Activated T-helper 1 cell treated with Interleukin-2 at 50 U/mL for 16 hours (primary cell): ENCODE measurements at places on chromosomes 6 and 20.

GRCh38 chr6:97361286-97361685 lies 78.3 kb upstream of the MMS22L start:
- DNase-seq = no peak

GRCh38 chr6:134198093-134198492 lies 119.8 kb downstream of the SGK1 start:
- no peak for DNase-seq

DNA sequence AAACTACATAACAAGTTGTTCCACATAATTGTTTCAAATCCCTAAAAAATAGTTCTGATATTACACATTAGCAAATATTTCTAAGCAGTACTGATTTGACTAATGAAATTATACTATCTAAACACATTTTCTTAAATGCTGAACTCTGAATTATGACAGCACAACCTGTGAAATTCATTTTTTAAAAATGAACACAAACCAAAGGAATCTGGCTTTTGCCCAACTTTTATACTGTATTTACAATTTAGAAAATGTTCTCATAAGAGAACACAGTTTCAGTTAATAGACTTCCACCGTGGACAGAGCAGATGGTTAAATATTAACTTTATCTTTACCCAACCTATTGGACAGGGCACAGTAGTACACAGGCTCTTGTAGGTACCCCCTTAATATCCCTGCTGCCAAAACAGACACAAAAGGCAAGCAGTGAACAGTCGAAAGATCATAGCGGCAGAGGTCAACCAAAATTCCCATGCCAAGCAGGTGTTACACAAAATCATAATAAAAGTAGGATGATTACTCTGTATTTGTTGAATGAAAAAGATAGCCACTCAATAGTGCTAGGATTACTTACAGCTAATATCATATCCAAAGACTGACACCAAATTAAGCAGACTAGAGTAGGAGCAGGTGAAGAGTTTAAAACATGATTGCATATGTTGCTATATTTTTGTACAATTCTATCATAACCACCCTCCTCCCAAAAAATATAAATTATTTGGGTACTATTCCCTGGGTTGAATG lies 122.5 kb downstream of the RNGTT start:
- DNase-seq = no peak

- no peak for DNase-seq
These were observed 112.2 kb downstream of the IRF4 start for GRCh38 chr6:503610-504362.

DNA sequence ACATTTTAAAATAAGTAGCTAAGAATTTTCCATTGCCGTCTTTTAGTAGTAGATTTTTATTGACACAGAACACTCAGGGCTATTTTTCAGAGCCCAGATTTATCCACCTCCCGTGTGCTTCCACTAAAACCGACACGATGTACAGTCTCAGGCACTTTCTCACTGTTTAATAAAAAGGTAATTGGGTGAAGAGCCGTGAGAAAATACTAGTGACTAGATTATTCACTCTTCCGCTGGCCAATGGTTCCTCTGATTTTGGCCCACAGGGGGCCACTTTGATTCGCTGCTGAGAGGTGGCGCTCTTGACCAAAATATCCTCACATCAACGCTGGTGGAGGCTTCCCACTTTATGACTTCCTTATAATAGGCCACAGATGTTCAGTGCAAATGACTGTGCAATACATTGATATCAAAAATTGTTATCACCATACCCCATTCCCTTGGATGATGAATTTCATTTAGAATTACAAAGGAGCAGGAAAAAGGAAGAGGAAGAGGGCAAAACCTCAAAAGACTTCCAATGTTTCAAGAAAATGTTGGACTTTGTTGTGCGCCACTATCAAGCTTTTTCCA lies 12.3 kb upstream of the HDDC2 start:
- no peak for DNase-seq

GRCh38 chr6:18326001-18326400 lies 61.1 kb upstream of the RNF144B start:
- no peak for DNase-seq

- no peak for DNase-seq
These were observed 34.2 kb upstream of the RPN2 start for GRCh38 chr20:37144856-37145404.

DNA sequence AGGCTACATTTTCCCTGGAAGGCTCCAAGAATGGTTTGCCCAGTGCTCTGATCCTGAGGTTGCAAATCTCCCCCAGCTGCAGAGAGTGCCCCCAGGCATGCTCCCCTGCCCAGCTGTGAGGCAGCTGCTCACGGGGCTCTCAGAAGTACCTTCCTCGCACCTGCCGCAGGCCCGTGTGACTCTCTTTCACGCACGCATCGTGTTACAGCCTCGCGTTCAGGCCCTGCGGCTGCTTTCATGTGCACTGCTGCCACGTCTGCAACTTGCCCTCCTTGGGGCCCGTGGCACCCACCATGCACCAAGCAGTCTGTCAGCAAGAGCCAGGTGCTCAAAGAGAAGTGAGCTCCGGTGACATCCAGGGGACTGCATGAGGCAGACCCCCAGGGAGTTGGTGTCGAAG lies 28.6 kb upstream of the SPO11 start:
- DNase-seq = no peak

- peak; percentile 61 for DNase-seq
These were observed 11.4 kb downstream of the KCNK17 start for GRCh38 chr6:39302669-39303424.

DNA sequence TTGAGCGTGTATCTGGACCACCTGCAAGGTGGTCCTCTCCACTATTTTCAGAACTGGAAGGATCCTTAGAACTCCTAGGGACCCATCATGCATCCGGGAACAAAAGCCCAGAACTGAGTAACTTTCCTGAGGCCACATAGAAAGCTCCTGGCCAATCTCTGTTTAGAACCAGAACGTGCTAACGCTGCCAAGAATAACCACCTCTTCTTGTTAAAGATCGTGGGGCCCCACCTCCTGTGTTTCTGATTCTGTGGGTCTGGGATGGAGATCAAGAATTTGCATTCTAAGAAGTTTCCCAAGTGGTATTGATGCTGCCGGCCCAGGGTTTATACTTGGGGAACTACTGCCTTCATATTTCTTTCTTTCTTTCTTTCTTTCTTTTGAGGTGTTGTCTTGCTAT lies 13.3 kb downstream of the CD40 start:
- DNase-seq = no peak

DNA sequence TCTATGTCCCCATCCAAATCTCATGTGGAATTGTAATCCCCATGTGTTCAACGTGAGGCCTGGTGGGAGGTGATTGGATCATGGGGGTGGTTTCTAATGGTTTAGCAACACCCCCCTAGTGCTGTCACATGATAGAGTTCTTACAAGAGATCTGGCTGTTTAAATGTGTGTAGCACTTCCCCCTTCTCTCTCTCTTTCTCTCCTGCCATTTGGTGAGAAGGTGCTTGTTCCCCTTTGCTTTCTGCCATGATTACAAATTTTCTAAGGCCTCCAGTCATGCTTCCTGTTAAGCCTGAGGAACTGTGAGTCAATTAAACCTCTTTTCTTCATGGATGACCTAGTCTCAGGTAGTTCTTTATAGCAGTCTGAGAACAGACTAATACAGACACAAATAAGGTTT lies 165.4 kb downstream of the OGFRL1 start:
- no peak for DNase-seq

DNA sequence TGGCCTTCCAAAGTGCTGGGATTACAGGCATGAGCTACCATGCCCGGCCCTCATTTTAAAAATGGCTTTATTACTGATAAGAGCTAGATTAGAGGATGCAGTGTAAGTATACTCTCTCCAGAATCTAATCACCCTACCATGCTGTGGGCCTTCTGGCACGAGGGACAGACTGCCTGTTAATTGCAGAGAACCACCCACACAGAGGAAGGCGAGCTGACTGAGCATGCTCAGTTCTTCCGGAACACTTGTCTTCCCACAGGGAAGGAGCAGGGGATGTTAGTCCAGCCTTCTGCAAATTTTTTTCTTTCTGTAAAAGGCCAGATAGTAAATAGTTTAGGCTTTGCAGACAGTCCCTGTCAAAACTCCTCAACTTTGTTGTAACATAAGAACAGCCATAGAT lies 48.9 kb downstream of the ALDH5A1 start:
- DNase-seq = no peak

GRCh38 chr6:146915671-146916127 lies 288.5 kb upstream of the STXBP5 start:
- DNase-seq = no peak

DNA sequence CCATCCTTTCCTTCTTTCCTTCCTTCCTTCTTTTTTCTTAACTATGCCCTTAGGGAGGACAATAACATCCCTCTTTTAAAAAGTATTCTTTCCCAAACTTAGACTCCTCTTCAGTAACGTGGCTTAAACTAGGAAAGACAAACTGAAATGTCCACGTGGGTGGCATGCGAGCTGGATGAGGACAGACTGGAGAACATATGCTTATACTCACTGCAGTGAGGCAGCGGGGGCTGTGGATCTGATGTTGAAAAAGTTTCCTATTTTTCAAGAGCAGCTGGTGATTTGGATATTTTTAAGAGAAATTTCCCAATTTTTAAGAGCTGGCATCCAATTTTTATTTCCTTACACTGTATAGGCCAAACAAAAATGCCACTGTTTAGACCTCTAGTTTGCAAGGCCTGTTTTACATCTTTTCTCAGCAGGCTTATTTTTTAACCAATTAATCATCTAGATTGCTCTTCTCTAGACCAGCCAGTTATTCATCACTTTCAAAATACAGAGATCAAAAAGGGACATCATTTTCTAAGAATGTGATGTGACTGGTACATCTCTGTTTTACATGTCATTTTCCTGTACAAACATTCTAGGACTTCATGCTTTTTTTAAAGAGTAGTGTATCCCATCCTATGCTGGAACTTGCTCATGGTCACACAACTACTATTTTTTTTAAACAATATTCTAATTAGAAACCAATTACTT lies 226.5 kb downstream of the BTBD9 start:
- no peak for DNase-seq

- DNase-seq = no peak
These were observed 48.1 kb downstream of the SRC start for GRCh38 chr20:37393863-37394542.

DNA sequence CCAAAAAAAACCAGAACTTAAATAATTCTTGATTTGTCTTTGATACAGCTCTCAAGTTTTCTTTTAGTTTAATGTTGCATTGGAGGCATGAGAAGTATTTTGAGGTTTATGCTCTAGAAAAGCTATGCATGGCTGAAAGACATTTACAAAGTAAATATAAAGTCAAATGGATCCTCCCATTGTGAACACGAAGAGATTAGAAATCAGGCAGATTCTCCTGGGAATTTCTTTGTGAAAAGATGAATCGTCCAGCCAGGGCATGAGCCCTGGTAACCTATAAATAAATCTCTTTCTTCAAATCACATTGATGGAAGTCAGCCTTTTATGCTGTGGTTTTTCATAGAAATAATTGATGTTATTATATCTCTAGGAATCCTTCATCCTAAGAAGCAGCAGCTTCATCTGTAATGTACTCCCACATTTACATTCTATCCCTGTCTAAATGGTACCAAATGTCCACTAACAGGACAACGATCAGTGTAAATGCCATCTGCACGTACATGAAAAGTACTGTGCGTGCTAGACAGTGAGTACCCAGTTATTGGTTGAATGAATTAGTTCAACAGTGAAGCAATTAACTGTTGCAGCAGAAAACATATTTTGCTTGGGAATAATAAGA lies 143.6 kb downstream of the ALDH8A1 start:
- DNase-seq = no peak

DNA sequence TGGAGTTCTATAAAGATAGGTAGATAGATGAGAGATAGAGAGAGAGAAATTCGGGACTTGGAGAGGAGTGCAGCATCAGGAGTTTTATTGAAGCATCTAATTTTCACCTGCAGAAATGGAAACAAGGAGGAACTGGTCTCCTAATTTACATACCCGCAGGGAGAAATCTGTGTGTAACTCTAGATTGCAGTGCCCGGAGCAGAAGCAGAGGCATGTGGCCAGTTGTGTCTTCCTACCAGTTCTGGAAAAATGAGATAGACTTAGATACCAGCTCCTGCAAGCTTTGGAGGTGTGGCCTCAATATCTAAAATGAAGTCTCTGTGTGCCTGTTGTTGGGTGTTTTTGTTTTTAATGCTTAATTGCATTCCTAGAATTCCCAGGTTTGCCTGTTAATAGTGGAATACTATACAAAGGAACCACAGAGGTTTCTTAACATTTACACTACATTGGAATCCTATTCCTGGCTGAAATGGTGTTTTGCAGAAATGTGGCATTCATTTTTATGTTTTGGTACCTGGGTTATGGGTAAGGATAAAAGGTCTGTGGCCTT lies 57.4 kb downstream of the DTD1 start:
- DNase-seq = no peak

DNA sequence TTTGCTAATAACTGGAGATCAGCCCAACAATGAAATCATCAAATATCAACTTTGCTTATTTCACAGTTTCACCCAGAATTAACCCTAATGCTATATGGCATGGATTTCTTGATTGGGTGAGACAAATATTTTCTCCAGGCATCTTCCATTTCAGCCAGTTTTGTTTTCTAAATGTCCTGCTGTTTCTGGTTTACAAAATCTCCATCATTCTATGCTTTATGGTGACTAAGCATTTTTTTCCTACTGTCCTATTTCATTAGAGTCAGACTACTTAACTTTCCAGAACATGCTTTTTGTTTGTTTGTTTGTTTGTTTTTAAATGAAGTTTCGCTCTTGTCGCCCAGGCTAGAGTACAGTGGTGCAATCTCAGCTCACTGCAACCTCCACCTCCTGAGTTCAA lies 59.5 kb upstream of the EXOC2 start:
- DNase-seq = no peak

- no peak for DNase-seq
These were observed 67.3 kb upstream of the DDR1 start for GRCh38 chr6:30816791-30817739.

DNA sequence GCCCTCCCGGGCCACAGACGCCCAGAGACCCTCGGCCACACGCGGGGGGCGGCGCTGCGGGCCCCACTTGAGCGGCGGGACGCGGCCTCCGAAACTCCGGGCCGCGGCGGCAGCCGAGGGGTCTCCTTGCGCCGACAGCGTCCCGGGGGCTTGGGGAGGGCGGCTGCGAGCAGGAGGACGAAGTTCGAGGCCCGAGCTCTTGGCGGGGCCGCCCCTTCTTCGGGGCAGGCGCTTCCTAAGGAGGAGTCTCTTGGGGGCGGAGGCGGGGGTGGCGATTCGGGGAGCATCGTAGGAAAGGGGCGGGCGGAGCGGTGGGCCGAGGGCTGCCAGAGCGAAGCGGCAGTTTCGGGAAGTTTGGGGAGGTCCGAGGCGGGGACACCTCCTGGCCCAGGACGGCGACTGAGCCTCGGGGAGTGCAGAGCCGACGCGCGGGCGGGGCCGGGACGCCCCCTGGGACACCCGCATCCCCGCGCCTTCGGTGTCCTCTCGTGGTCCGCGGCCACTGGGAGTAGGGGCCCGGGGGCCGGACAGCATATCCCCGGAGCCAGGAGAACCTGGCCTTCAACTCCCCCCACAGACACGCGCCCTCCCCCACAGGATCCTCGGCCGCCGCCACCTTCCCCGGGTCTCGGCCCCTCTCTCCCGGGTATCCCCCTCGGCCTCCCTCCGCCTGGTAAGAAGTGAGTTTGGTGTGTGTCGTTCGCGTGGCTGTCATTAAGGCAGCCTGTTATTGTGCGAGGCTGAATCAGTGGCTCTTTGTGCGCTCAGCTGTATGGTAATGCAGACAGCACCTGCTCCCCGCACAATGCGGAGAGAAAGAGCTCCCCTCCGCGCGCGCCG lies 613 bp upstream of the DLL1 start:
- no peak for DNase-seq
